ENCODE measurements at places on chromosomes 16 and 17.

DNA sequence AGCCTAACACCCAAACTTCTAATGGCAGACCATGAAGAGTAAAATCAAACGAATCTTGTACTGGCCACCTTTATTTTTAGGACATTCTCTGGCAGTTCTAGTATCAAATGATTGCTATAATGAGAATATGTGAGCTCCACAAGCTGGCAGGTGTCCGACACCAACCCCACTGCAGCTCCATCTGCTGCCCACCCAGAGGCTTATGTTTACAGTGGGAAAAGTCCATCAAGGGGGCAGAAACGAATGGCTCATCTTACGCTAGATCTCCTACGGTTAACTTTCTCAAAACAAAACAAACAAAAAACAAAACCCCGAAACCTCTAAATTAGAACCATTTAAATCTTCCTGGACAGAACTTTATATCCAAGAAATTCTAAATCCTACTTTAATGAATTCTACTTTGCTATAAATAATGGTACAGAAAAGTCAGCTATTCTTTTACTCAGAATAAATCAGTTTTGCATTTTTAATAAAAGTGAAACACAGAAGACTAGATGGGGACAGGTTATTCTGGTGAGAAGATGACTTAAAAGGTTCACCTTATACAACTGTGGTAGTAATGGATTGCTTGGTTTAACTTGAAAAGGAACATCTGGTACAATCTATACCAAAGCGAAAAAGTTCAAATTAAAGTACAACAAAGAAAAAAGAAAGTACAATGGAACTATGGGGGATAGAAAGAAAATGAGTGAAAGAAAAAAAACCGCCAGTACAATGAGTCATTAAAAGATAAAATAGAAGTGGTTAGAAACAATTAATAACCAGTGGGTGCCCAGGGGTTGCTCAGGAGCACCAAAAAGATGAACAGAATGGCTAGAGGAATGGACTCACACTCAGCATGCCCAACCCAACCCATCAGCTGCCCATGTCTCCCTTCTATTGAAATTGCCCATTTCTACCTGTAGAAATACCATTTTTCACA is 40.2 kb downstream of the GRB2 start:
- no peak for DNase-seq

DNA sequence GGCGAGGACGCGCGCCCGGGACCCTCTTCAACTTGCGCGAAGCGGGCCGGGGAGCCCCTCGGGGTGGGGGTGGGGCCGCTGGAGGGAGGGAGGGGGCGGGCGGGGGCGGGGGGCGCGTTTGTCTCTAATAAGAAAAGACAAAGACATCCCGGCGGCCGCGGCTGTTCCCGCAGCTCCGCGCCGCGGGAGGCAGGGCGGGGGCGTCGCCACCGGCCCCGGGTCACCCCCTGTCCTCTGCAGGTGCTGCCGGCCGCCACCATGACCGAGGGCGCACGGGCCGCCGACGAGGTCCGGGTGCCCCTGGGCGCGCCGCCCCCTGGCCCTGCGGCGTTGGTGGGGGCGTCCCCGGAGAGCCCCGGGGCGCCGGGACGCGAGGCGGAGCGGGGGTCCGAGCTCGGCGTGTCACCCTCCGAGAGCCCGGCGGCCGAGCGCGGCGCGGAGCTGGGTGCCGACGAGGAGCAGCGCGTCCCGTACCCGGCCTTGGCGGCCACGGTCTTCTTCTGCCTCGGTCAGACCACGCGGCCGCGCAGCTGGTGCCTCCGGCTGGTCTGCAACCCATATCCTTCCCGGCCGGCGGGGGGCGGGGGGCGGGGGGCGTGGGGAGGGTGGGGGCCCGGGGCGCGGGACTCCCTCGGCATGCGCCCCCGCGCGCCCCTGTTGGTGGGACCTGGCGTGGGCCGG is 714 bp downstream of the CACNA1H start:
- DNase-seq = no peak

DNA sequence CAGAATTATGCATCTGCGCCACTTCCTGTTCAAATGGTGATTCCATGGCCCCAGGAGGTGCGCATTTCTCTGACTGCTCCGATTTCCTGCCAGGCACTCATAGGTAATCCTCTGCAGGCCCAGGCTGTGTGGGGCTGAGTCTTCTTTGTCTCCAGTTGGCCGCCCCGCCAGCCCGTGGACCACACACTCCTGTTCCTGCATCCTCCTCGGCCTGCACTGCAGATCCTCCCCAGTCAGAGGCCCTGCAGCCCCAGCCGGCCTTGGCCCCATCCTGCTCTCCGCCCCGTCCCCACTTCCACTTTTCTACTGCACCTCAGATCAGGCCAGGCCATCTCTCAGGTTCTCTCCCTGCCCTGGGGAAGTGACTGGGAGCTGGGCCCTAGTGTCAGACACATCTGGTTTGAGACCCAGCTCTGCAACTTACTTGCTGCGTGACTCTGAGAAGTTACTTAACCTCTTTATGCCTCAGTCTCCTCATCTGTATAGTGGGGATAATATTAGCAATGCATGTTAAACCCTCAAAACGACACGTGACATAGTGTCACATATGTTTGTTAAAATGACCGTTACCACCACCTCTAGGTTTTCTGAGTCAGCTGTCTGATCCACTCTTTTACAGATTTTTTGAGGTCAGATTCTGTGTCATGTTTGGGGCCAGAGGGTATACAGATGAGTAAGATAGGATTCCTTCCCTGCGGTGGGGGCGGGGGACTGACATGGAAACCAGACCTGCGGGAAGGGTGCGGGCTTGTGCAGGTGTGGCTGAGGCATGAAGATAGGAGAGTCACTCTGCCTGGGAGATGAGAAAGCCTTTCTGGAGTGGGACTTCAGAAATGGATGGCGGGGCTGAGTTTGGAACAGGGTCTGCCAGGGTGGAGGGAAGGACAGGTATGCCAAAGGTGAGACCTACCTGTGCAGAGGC is 12.8 kb downstream of the RAB11FIP4 start:
- no peak for DNase-seq

DNA sequence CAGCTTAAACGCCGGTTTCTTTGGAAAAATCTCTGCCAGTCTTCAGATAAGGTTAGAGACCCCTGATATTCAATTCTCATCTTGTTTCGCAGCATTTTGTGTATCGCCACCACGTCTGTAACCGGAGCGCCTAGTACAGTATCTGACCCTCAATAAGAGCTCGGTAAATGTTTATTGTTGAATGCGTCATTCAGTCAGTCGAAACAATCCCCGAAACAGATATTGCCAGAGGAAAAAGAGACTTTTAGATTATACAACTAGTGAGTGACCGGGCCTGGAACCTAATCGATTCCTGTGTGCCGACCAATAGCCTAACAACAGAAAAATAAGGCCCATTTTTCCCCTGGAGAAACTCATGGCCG is 626 bp downstream of the PELP1 start:
- no peak for DNase-seq

GRCh38 chr17:27896701-27897100 is 3.5 kb upstream of the LYRM9 start:
- DNase-seq = no peak

GRCh38 chr17:78882540-78883088 is 20.4 kb downstream of the CEP295NL start:
- DNase-seq = no peak

- DNase-seq = no peak
Measured at GRCh38 chr17:50688245-50688644, 19.5 kb downstream of the ANKRD40 start.

DNA sequence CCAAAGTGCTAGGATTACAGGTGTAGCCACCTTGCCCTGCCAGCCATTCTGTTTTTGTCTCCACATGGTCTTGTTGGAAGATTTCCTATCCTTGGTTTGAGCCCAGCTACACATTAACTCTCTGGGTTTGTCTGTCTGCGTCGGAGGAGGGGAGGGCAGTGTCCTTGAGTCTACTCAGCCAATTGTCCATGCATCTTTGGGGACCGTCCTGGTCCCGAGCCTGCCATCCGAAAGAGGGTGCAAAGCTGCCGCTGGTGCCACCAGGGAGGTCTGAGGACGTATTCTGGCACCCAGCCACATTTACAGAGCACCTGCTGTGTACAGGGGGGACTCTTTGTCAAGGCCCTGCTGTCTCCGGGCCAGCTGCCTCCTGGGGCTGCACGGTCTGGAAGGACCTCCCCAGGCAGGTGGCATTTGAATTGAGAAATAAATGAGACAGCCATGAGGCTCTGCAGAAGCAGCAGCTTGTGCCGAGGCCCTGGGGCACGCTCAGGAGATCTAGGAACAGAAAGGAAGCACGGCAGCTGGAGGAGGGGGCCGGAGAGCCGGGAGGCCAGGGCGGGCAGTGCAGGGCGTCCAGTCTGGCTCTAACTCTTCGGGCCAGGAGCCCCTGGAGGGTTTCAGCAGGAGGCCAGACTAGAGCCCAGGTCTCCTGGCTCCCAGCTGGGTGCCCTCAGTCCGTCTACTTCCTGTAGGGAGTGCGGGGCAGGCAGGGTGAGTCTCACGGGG is 1.5 kb downstream of the CYBA start:
- DNase-seq = no peak

GRCh38 chr17:67365738-67366192 is 612 bp downstream of the PSMD12 start:
- DNase-seq = no peak

DNA sequence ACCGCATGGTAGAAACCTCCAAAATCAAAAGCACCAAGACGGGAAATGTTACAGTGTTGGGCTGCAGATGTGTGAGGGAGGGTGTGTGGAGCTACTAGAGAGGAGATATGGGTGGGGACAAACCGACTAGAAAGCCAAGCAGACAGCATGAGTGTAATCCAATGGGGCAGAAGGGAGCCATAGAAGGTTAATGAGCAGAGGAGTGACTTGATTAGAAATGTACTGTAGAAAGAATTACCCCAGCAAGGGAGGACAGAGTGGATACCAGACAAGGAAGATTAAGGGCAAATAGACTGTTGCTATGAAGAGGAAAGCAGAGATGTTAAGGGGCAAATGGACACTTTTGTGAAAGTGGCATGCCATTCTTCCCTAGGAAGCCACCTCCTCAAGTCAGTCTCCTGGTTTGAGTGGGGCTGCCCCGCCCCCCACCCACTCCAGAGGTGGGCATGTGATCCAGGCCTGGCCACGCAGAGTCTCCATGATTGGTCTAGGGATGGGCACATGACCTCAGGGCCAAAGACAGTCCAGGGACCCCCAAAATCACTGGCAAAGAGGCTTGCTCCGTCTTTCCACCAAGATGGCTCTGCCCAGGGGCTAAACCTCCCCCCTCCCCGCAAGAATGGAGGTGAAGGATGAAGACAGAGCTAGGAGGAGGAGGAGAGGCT is 4.3 kb downstream of the COTL1 start:
- DNase-seq = no peak

- DNase-seq = no peak
Measured at GRCh38 chr17:18226284-18226945, 980 bp downstream of the LLGL1 start.

DNA sequence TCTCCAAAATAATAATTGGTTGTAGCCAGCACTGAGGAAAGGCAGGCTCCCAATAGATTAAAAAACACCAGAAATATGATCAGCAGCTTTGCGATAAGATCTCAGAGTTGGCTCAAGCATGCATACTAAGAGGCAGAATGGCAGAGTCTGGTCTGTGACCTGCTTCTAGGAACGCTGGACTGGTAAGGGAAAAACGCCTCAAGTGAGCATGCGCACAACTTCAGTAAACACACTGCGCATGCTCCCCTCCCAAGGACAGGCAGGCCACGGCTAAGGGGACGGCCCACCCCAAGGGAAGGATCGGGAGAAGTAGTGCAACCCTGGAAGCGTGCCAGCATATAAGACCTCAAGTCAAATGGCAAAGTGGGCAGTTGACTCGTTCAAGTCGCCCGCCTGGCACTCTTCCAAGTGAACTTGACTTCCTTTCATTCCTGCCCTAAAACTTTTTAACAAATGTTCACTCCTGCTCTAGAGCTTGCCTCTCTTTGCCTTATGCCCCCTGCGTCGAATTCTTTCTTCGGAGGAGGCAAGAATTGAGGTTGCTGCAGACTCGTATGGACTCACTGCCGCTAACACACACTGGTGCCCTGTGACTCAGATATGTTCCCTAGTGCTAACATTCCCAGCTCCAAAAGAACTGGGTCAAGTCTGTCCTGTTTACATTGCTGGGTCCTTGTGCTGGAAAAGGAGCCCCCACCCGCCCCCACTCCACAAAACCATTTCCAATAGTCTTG is 22.4 kb upstream of the PRM1 start:
- DNase-seq = peak; percentile 91

- no peak for DNase-seq
Measured at GRCh38 chr16:22386976-22387375, 12.6 kb upstream of the CDR2 start.

GRCh38 chr16:4426722-4427372 is 1.2 kb downstream of the DNAJA3 start:
- DNase-seq = no peak

DNA sequence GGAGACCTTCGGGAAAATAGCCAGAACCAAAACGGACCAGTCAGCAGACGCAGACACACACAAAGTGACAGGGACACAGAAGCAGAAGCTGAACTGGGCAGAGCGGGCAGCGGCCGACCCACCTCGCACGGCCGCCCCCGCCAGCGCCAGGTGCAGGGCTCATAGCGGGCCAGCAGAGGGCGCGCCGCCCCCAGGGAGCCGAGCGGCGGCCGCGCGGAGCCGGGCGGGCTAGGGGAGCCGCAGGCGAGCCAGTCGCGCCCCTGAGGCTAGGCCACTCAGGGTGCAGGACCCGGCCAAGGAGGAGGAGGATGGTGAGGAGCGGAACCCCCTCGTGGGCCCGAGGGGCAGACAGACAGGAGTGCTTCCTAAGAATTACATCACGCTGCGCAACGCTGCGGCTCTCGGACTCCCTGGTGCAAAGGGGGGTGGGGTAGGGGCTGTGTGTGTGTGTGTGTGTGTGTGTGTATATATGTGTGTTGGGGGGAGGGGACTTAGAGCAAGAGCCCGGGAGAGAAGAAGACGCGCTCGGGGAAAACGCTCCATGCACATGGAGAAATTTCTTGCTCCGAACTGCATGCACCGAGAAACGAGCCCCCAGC is 913 bp upstream of the NOG start:
- peak; percentile 67 for DNase-seq

DNA sequence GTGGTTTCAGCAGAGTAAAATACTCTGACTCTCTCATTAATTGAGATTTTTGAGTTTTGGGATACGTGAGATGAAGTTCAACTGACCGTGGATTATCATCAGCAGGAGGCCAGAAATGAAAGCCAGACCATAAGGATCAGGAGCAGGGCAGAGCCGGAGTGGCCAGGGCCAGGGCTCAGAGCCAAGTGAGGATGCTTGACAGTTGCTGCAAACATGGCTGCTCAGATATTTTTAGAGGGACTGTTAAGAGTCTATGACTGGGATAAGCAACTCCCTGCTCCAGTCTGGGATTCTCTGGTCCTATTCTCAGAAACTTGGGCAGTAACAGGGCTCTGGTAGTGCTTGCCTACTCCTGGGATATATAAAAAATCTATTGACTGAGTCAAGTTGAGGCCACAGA is 17.6 kb upstream of the CDH13 start:
- DNase-seq = no peak

Data from T47D (cell line).